ENCODE measurements at places on chromosomes 7 and 10.

DNA sequence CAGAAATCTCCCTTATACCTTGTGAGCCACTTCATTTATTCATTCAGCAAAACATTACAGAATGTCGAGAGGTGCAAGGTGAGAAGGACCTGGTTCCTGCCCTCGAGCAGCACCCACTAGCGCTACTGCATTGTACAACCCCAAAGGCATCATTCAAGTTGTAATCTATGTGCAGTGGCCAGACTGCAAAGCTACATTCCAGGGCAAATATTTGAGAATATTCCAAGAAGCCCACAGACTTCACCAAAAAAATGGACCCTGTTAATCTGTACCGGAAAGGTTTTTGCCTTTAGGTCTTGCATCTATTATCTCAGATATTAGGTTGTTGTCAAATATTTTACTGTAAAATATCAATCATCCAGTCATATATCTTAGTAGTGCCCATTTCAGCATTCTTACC is 295.4 kb upstream of the FZD1 start:
- DNase-seq = no peak

DNA sequence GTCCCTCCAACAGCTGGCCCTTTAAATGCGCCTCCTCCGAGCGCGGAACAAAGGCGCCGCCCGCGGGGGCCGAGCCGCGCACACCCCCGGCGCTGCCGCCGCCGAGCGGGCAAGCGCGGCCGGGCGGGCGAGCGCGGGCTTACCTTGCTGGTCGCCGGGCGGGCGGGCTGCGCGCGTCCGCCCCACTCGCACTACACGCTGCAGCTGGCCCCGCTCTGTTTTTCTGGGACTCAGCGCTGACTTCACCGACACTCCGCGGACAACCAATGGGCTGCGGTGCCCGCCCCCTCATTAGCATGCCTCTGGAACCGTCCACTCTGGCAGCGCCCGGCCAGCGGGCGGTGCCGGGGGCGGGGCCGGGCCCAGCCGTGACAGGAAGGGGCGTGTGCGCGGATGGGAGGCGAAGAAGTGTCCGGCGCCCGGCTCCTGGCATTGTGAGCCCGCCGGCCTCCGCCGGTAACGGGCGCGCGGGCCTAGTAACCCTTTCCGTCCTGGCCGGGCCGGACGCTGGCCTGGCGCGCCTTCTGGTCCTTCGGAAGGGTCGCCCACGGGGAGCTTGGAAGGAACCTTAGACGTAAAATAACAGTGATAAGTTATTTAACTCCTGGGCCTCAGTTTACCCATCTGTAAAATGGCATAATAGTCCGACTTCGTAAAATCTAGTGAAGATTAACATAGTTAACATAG is at the start of gene SORBS1:
Gene SORBS1 (minus strand): TSS at position 195 of the 687 bp plus-strand sequence. CDS start 120,236 bp downstream, outside the sequence.
- DNase-seq = peak; percentile 97

DNA sequence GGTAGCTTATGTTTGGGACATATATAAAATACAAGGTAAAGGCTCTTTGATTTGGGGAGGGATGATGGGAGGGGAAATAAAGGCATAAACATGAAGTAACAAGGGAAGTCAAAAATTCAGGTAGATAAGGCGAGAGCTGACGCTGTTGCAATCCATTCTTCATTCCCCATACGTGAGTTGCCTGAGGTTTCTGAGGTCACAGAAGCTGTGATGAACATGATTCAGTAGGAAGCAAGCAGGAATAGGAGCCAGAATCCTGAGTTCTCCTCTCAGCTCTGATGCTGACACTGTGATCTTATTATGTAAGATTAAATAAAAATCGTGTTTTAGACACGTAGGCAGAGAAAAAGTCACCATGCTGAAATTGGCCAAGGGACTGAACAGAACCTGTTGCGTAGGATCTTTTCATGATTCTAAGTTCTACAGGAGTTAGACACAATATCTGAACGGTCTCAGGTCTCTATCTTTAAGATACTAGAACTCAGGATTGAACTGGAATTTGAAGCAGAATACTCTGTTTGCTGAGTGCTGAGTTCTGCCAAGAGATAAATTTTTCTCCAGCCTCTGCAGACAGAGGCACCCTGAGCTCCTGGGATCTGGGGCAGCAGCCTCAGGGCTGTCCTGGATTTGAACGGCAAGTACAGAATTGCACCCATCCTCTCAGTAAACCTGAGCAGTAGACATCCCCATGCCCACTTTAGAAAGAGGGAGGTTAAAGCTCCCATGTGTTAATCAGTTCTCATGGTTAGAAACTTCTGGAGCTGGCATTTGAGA is 21.0 kb downstream of the KLF6 start:
- DNase-seq = no peak

GRCh38 chr7:137950263-137950621 is 51.6 kb downstream of the CREB3L2 start:
- no peak for DNase-seq

GRCh38 chr7:4830176-4830575 is 31.7 kb downstream of the PAPOLB start:
- peak; percentile 75 for DNase-seq

DNA sequence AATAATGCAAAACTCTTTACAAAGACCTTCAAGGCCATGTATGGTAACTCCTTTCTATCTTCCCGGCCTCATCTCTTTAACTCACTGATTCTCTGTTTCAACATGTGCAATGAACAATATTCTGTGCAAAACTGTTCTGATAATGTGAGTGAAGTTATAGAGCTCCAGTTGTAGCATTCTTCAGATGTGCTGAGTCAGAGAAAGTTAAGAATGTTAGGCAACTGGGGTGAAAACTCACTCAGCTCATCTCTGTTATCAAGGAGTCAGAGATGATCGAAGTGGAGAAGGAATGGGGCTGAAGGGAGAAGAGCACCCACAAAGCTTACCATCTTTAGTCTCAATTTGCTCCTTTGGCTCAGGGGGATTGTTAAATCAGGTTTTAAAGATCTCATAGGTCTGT is 344.7 kb upstream of the NPSR1 start:
- DNase-seq = no peak

DNA sequence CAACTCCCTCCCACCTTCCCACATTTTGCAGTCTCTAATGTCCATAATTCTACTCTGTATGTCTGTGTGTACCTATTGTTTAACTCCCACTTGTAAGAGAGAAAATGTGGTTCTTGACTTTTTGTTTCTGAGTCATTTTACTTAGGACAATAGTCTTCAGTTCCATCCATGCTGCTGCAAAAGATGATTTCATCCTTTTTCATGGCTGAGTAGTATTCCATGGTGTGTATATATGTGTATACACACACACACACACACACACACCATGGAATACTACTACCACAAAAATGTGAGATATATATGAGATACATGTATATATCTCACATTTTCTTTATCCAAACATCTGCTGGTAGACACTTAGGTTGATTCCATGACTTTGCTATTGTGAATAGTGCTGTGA is 182.1 kb upstream of the GALNT17 start:
- DNase-seq = no peak

DNA sequence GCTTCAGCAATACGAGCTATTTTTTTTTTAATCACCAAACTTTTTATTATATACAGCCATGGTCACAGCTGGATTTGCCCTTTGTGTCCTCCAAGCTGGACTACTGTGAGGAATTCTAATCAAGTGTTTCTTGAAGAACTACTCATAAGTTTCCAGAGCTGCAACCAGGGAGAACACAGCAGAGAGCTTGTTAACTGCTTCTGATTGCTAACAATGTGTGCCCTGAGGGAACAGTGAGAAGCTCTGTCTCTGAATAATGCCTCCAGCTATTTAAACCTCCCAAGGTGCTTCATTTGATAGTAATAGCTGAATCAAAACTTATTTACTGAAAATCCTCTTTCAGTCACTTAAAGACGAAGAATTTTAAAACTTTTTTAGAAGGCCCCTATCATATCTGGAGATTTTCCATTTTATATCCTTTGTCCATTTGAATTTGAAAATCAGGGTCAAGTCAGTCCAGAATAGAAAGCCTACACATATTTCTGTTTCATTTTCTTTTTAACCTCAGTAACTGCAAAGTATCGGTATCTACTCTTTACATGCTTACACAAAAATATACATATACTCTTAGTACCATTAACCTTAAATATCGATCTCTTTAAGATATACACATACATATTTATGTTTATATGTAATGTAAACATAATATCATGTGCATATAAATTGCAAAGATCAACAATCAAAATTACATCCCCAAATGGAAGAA is 1024.2 kb downstream of the GRM8 start:
- no peak for DNase-seq

- no peak for DNase-seq
Observed at GRCh38 chr10:99984211-99985034, 25.3 kb downstream of the DNMBP start.

GRCh38 chr7:139361523-139361922 is 1.8 kb downstream of the LUC7L2 start:
- no peak for DNase-seq

DNA sequence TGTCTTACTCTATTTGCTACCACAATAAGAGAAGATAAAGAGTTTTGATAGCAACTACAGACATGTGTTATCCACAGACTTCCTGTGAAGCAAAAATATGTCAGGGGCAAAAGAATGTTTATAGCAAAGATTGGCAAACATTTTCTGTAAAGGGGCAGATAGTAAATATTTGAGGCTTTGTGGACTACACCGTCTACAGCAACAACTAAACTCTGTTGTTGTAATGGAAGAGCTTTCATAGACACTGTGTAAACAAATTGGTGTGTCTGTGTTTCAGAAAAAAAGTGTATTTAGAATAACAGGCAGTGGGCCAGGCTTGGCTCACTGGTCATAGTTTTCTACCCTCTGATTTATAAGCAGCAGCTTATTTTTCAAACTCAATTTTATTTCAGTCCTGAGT is 521.4 kb downstream of the ANKRD7 start:
- no peak for DNase-seq

DNA sequence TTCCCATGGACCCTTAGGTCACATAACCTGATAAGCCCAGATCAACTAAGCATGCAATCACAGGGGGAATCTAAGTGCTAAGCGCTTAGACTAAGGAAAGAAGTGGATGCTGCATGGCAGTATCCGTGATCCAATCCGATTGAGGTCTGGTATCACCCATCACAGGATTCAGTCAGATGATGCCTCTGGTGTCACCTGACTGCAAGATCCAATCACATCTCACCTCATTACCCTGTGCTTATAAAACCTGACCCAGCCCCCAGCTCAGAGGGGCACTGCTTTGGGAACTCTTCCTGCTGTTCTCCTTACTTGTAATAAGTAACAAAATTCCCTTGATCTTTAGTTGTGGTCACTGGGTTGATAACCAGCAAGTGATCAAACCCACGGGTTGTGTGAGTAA is 84.7 kb upstream of the TMEM168 start:
- no peak for DNase-seq

Measured in KBM-7 (cell line).